ENCODE measurements at places on chromosomes 7 and 10.

DNA sequence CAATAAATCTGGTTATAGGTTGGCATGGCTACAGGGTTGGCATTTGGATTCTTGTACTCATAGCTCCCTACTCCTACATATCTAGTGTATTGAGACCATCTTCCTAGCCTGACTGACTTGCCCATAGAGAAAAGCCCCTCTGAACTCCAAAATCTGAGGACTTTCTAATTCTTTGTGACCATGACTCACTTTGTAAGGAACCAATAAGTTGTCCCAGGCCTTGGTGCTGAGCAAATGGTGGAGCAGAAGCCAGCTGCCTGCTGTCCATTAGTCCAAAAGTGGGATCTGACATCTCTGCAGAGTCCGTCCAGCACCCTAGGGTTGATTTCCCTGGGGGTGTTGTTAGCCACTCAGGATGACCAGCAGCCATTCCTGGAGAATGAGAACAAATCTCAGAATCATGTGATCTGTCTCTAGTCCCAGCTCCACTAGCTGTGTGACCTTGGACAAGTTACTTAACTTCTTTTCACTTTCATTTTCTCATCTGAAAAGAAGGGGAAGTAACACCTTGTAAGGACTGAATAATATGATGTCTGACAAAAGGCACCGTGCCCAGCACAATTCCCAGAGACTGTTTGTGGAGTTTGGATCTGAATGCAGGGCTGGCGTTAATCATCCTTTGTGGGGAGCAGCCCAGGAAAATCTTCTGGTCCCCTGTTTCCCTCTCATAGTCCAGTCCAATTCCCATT is 44.1 kb downstream of the MTURN start:
- DNase-seq = no peak

DNA sequence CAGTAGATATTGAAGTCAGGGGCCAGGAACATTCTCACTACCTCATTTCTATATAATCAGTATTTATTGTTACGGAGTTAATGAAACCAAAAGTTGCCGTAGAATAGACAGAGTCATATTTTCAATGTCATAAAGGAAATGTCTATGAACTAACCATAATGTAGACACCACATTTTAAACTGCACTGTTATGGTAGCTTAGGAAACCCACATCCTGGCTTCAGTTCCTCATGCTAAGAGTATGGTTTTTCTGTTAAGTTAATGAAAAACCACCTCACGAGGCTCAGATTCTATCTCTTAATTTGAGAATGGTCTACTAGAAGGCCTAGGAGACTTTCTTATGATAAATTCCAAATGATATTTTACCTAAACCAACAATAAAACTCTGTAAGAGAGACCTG is 166.5 kb downstream of the TMEM26 start:
- DNase-seq = no peak

GRCh38 chr10:75546004-75546403 is 114.6 kb downstream of the LRMDA start:
- DNase-seq = no peak

GRCh38 chr10:96413151-96413787 is 54.5 kb upstream of the OPALIN start:
- DNase-seq = no peak

DNA sequence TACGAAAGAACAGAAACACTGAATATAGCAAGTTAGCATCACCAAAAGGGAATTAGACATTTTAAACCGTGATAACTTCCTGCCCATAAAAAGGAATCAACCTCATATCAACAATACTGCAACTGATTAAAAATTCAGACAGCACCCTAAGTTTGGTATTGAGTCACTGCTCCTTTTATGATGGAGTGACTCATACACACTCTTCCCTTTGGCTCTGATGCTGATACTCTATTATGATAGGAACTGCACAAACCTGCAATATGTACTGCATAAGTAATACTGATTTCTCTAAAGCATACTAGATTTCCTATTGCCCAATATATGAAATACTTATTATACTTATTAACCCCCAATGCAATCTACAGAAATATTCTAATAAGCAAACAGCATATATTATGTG is 118.7 kb downstream of the PARD3 start:
- DNase-seq = no peak

GRCh38 chr7:133950855-133951254 is 176.3 kb upstream of the LRGUK start:
- DNase-seq = no peak

GRCh38 chr7:44121761-44122420 is 1.5 kb downstream of the POLD2 start:
- DNase-seq = no peak

DNA sequence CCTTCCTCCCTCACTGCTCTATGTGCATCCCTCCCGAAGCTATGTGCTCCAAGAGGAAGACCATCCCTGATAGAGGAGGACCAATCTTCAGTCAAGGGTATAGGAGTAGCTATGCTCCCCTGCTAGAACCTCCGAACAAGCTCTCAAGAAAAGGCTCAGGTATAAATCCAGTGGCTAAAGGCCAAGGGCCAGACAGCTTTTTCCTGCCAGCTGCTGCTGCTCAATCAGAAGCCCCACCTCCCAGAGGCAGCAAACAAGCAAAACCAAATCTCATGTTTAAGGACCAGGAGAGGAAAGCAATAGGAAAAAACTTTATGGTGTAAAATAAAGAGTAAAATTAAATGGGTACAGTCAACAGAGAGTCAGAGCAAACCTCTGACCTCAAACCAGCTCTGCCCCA is 187.2 kb downstream of the FGFR2 start:
- DNase-seq = no peak

DNA sequence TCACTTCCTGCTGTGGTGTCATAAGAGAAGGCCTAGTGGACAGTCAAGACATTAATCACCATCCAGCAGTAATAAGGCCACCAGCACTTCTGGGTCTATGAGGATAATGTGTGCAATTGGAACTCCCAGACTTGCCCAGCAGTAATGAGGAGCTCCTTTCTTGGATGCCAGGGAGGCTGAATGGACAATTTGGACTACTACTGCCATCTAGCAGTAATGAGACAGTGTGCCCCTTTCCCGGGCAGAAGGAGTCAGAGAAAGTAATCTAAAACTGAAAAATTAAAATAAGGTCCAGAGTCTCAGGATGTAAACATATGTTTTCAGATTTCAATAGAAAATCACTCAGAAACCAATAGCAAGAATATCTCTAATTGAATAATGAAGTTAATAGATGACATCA is 400.4 kb downstream of the CDC14C start:
- no peak for DNase-seq

DNA sequence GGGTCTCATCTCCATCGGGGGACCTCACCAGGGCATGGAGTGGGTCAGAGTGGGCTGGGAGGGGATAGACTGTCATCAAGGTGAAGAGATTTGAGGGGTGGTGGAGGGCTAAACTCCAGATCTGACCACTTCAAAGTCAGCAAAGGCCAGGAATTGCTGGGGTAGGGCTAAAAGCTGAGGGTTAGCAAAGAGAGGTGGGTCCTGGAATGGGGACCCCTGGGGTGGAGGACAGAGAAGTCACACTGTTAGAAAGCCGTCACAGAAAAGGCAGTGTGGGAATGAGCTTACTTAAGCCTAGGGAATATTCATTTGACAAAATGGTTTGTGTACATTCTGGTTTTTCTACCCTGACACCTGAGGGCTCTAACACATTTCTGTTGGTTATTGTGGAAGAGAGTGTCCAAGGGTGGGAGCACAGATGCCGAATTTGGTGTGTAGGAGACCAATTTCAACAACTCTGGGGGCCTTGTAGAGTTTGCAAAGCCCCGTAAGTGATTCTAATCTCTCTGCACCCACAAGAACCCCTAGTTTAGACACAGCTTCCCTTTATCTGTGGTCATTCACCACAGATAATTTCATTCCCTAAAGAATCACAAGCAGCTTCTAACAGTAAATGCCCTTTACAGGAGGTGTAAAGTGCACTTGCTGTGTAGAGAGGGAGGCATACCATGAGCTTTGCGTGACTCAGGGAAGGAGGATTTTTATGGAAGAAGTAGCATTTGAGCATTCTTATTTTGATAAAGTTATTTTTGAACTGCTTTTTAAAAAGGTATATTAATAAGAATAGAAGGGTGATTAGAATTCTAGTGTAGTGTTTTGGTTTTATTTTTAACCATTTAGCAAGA is 6.4 kb downstream of the FBH1 start:
- DNase-seq = no peak

DNA sequence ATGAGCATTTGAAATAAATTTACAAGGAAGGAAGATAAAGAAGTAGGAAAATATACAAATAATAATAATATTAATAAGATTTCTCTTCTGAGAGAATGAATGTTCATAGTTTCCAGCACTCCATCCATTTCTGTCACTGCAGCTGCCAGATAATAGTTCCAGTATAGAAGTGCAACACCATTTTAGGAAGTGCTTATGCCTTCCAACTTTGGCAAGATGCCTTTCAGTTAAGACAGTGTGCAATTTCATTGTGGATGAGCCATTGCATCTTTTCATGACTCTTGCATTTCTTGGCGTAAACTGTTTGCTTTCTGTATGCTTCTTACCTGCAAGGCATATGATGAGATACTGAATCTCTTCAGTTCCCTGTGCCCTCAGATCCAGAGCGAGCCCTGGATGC is 185.0 kb downstream of the PDE1C start:
- no peak for DNase-seq

DNA sequence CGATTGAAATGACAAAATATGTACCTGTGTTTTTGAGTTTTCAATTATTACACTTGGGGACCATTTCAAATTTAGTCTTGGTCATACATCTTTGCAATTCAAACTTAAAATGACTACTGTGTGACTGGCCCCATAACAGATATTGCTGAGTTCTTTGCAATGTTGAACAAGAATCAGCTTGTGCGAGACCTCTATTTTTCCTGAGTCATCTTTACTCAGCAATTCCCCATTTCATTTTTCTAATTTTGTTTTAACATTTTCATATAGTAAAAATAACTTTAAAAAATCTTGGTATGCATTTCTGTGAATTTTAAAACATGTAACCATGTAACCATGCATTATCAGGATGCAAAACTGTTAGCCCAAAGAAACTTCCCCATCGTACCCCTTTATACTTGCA is 678.1 kb downstream of the ANKRD7 start:
- no peak for DNase-seq

DNA sequence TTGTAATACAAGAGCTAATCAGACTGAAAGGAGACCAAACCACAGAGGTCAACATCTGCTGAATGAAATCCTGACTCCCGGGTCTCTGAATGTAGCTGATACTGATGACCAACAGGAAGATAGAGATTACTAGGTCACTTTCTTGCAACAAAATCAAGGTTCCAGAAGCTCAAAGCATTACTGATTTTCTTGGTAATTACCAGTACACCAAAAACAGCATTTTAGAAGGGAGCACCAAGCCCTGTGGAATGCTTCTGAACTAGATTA is 177.7 kb downstream of the SLC25A13 start:
- DNase-seq = no peak

- no peak for DNase-seq
These were observed 107.4 kb upstream of the GLCCI1 start for GRCh38 chr7:7861211-7861633.

DNA sequence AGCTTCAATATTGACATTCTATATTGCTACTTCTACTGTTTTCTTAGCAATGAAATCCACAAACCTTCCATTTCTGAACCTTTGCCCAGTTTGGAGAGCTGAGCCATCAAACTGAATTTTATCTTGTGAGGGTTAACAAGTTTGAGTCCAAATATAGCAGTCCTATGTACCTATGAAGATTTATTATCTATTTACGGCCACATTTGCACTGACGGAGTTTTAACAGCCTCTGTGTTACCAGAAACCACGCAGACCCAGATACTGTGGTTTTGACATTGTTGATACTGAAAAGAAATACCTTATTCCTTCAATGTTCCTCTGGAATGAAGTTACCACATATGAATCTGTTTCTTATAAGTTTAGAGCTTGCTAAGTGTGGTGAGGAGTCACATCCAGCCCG is 172.6 kb downstream of the FGFR2 start:
- DNase-seq = no peak

GRCh38 chr7:77985232-77985973 is 186.8 kb downstream of the PHTF2 start:
- DNase-seq = no peak

- DNase-seq = no peak
These were observed 41.9 kb downstream of the IQUB start for GRCh38 chr7:123492485-123492884.
